Stimulated activated CD8-positive, alpha-beta memory T cell treated with anti-CD3 and anti-CD28 coated beads, Interleukin-12 subunit alpha, Interleukin-12 subunit beta, amount 100 ng/mL, for 1 hour (primary cell): ENCODE measurements at places on chromosomes 3 and 15.

DNA sequence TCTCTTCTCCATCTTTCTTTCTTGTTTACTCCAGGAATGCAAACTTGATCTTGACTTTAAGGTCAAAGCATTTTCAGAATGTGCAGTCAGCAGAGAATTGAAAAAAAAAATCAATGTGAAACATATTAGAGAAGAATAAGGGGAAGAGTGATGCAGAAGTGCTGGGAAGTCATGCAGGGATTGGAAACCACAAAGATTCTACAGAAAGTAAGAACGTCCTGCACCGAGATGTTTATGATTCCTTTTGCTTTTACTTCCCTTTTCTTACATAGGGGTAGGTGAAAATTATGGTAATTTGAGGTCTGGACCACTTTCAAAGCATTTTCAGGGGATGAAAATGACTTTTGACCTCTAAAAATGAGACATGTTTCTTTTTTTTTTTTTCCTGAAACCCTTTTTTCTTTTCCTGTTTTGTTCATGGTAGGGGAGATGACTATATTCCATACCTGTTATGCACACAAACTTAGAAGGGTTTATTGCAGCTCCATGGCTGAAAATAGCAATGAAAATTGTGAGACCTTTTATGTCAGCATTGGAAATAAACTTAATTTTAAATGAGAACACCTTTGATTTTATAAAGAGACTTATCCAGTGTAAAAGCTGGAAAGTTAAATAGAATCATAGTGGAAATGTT, 623.5 kb upstream of the TBL1XR1 start:
- no peak for DNase-seq

- no peak for DNase-seq
These were observed 6.8 kb downstream of the H1-8 start for GRCh38 chr3:129549805-129550204.

GRCh38 chr15:36954486-36954885, 145.9 kb downstream of the MEIS2 start:
- no peak for DNase-seq

- DNase-seq: no peak
These were observed 15.9 kb downstream of the SCG3 start for GRCh38 chr15:51697163-51697562.

- no peak for DNase-seq
These were observed 5.9 kb downstream of the SEMA7A start for GRCh38 chr15:74427607-74428441.

DNA sequence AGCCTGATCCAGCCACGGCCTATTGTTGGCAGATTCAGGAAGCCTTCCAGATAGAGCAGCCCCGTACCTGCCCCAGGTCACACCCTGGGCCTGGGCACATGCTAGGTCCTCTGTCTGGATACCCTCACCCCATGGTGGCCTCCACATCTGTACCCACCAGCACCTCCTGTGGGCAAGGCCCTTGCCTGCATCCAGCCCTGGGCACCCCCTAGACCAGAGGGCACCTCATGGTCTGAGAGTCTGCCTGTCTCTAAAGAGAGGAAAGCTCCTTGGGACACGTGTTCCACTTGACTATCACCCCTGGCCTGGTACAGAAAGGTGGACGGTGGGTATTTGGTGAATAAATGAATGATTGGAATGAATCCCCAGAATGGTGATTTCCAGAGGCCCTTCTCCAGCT, 8.9 kb upstream of the COMMD4 start:
- no peak for DNase-seq

GRCh38 chr15:45606413-45606812, 19.2 kb downstream of the BLOC1S6 start:
- no peak for DNase-seq

DNA sequence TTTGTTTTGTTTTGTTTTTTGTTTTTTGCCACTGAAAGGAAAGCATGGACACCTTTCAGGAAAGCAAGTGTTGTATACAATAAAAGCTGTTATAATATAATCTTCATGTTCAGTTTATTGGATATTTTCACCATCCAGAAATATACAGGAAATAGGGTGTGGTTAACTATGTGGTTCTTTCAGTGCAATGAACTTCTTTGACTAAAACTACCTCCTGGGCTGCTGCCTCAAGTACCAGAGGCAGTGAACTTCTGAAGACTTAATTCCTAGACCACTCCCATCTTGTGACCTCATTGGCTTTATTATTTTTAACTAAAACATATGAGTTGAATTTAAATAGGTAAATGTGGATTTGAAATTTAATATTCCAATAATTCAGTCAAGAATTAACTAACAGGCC, 27.1 kb upstream of the TBL1XR1 start:
- no peak for DNase-seq

DNA sequence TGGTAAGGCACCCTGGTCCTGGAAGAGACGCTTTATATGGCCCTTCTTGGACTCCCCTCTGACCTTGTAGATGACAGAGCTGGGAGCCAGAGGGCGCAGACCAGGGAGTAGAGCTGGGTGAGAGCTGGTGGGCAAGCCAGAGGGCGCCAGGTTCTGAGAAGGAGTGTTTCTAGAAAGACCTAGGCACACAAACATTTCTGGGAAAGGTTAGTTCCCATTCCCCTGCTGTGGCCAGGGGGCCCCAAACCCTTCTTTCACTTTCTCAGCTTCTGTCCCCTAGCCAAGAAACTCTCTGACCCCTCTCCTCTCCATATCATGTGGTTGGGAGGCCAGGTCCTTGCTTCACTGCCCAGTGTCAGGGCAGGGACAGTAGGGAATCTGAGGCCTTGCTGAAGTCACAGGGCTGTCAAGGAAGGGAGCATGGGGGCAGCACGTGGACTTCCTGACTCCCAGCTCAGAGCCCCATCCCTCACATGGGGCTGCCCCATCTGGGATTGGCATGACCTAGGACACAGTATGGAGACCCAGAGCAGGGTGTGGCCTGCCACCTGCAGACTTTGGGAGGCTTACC, 3.6 kb downstream of the HEMK1 start:
- DNase-seq: no peak

GRCh38 chr15:22226034-22226790, 145.9 kb downstream of the OR4M2 start:
- no peak for DNase-seq

GRCh38 chr15:75750261-75751050, 37.8 kb upstream of the CSPG4 start:
- no peak for DNase-seq
